ENCODE measurements at places on chromosomes 7 and 10.

GRCh38 chr7:100572281-100572948 is 1.3 kb downstream of the SAP25 start:
- DNase-seq = no peak

DNA sequence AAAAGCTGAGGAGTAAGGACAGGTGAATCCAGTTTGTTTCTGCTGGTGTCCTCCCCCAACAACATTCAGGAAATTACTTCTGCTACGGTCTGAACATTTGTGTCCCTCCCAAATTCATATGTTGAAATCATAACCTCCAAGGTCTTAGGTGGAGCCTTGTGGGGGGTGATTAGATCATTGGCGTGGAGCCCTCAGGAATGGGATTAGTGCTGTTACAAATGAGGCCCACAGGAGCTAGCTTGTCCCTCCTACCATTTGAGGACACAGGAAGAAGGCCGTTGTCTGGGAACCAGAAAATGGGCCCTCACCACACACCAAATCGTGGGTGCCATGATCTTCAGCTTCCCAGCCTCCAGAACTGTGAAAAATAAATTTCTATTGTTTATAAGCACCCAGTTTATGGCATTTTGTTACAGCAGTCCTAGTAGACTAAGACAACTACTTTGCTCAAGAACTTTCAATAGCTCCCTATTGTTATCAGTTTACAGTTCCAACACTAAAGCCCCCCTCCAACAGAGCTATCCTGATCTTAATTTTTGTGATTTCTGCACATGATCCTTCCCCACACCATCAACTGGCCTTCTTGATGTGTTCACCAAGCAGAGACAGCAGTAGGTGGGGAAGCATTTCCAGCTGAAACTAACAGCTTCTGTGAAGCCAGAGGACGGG is 2.1 kb upstream of the LRMDA start:
- DNase-seq = no peak

DNA sequence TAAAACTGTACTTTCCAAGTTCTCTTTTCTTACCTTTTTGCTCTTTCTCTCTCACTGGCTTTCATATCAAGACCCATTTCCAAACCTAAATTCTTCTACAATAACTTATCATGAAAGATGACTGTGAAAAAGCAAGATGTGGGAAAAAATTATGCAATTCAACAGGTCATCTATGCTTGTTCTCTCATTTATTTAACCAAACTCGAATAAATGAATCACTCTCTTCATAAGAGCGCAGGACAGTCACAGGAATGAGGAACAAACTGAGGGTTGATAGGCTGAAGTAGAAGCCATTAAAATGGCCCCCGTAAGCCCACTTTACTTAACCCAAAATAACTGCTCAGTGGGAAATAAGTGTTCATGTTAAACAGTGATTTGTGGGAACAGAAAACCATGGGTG is 1289.7 kb upstream of the SORCS1 start:
- no peak for DNase-seq

GRCh38 chr7:142927085-142927745 is 6.3 kb downstream of the TRPV5 start:
- no peak for DNase-seq

DNA sequence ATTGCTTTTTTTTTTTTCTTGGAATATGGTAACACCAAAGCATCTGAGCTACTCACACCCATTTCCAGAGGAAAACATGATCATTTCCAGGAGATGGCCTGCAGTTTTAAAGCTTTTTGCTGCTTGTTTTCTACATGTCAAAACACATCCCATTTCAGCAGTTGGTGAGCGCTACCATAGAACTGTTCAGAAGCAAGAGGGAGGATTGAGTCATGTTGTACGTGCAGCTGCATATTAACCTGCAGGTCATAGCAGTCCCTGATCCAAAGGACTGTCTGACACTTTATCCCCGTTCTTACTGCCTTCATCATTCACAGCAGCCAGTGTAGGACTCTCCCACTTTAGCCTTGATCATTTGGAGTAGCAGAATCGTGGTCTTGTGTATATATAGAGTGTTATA is 124.6 kb downstream of the AUTS2 start:
- DNase-seq = no peak

GRCh38 chr7:37061849-37062559 is 337.7 kb upstream of the AOAH start:
- DNase-seq = no peak

GRCh38 chr7:129728875-129729467 is 117.5 kb downstream of the NRF1 start:
- DNase-seq = no peak

Measured in fibroblast of skin of scalp (primary cell).